ENCODE measurements at places on chromosomes 4 and X.
A peak's percentile ranks its signal among the peaks of the same experiment; 100 is the strongest.

DNA sequence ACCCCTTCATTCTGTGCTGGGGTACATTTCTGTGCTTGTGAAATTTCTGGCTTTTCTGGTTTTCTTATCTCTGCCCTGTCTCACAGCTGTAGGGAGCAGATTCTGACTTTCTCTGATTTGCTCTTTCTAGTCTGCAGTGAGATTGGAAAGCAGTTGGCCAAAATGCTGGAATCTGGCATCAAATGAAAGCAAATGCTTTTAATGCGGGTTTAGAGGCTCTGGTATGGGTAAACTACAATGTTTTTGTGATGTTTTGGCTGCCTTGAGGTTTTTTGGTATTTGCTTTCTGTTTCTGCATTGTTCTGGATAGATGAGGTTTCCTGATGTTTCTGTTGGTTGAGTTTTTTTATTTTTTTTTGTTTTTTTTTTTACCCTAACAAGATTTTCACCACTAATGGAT is 23.8 kb downstream of the SMIM20 start:
- DNase-seq, result no peak

GRCh38 chr4:187183346-187183745 is 459.7 kb upstream of the FAT1 start:
- no peak for DNase-seq

DNA sequence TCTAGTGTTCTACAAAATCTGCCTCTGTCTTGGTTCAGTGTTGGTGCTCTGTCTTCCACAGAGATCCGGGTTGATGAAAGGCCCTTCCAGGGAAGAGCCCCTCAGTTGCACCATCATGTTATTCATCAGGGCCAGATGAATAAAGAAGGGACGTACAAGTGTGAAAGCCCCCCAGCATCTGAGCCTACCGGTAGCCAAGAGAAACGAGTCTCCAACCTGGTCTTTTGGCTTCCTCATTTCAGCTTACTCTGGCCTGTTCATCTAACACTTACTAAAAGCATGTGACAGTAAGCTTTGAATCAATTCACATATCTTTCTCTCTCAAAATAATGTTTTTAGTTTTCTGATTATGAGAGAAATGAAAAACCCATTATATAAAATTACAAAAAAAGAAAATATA is 19.2 kb downstream of the MEPE start:
- no peak for DNase-seq

- DNase-seq, result no peak
These were observed 20.9 kb downstream of the HNRNPD start for GRCh38 chr4:82352825-82353366.

- peak; percentile 48 for DNase-seq
These were observed at the start of gene LRBA for GRCh38 chr4:151014521-151015458. Gene LRBA, minus strand, starts transcription at chr4:151015284. Its CDS starts 642 bp downstream, at chr4:151014642.

- no peak for DNase-seq
These were observed 9.3 kb downstream of the TKTL1 start for GRCh38 chrX:154304846-154305245.

DNA sequence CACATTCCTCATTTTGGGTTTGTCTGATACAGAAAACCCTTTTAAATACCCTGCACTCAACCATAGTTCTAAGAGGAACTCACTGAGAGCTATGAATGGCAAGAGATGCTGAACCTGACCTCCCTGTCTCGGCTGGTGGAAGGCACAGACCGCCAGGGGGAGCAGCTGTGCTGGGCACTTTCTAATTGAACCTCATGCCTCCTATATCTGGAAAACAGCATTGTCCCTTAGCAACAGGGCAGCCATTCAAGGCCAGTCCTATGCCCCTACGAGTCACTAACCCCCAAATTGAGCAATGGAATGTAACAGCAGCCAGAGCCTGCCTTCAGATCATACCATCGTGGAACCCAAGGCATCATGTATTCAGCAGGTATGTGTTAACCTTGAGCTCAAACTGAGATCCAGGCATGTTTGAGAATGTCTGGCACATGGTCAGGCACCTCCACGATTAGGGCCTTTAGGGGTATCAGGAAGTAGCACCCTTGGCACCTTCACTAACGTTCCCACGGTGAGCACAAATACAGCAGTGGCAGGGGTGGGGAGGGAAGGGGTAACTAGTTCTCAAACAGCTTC is 5.1 kb downstream of the USP27X start:
- peak; percentile 66 for DNase-seq

GRCh38 chr4:171676555-171677215 is 136.5 kb upstream of the GALNTL6 start:
- DNase-seq, result no peak

- peak; percentile 81 for DNase-seq
These were observed 71.1 kb upstream of the MSANTD1 start for GRCh38 chr4:3177905-3178304.

DNA sequence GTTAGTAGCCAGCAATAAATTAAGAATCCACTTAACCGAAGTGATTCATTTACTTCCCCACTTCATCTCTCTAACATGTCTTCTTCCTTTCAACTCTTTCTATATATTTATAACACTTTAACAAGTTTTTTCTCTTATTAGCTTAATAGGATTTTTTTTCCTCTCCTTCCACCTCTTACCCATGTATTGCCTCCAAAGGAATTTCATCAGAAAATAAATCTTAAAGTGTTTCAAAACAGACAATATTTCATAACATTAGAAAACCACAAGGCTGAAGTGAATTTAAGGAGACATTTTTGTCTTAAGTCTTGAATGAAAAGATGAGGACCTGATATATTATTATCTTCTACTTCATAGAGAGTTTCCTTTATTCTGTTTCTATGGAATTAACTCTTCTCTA is 101.5 kb downstream of the PDGFC start:
- no peak for DNase-seq

- DNase-seq, result no peak
These were observed 60.1 kb upstream of the SORCS2 start for GRCh38 chr4:7132249-7132648.

GRCh38 chr4:129682586-129682985 is 586.6 kb downstream of the C4orf33 start:
- DNase-seq, result no peak

Measured in NCI-H524 (cell line).